ENCODE measurements at places on chromosomes 13 and 19.

- no peak for DNase-seq
Measured at GRCh38 chr13:31101472-31102170, 60.1 kb downstream of the HSPH1 start.

DNA sequence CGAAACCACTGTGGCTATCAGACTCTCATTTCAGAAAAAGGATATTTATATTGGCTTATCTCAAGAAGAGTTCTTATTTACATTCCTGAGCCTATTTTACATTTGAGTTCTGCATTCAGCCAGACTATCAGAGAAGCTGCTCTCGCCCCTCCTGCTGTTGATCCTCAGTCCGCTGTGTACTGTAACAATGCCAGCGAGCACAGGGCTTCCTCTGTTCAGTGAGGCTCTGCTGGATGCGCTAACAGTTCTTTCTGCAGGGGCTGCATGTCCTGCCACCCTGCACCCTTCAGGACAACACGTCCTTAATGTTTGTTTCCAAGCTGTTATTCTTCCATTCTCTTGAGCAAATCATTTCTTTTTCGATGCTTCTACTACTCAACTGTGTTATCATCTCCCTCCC, 463.7 kb upstream of the SGCG start:
- DNase-seq, result no peak

DNA sequence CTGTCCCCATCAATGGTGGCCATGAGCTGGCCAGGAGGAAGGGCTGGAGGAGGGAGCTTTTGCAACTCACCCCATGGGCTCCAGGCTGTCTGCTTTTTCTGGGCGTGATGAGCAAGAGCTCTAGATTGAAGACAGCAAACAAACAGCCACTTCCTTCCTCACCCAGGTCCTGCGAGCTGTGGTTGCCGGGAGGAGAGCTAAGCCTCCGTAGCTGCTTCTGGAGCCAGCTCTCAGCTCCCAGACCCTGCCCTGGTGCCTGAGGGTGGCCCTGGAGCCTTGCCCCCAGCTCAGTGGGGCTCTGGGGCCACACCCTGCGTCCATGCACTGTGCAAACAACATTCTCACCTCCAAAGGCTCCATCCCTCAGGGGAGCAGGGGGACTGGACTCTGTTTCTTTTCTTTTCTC, 6.2 kb downstream of the MYO1F start:
- peak; percentile 73 for DNase-seq

DNA sequence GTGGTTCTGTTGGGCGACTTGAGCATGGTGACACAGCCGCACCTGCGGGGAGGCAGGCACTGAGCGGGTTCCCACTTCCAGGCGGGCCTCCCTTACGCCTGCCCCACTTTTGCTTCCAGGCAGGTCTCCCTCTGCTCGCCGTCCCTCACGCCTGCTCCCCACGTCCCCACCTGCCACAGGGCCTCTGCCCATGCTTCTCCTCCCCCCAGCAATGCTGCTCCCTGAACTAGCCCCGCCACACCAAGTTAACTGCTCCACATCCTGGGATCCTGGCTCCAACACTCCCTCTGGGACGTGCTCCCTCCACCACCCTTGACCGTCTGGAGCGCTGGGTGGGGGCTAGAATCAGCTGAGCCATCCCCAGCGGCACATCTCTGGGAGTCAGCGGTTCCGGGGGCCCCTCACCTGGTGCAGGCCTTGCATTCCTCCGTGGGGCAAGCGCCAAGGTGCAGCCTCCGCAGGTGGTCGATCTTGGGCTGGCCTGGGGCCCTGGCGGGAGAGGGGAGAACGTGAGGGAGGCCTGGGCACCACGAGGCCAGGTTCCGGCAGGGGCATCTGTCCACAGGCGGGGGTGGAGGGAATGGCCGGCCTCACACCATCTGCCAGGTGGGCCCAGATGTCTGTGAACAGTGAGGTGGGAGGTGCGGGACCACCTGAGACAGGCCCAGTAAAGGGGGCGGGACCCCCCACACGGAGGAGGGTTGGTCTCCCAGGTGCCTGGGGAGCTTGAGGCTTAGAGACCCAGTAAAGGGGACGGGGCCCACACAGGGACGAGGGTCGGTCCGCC, 9.2 kb downstream of the CFD start:
- DNase-seq, result no peak

DNA sequence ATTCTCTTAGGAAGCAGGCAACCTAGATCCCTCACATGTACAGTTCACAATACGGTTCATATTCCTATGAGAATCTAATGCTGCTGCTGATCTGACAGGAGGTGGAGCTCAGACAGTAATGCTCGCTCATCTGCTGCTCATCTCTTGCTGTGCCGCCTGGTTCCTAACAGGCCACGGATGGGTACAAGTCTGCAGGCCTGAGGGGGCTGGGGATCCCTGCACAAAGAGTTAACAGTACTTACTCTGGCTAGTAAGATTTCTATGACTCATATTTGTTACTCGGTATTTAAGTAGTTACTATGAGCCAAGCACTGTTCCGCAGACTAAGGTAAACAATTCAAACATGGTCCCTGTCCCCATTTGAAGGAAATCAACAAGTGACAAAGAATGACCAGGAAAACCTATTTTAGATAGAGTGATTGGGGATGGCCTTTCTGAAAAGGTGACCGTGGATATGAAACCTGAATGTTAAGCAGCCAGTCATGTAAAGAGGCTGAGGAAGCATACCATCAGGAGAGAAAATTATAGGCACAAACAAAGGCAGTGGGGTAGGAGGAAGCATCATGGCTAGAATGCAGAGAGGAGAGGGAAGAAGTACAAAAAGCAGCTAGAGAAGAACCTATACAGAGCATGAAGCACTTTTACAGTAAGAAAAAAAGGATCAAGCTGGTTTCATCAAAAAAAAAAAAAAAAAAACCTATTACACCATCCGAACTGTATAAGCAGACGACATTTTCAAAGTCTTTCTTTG, 20.6 kb upstream of the WBP4 start:
- no peak for DNase-seq

DNA sequence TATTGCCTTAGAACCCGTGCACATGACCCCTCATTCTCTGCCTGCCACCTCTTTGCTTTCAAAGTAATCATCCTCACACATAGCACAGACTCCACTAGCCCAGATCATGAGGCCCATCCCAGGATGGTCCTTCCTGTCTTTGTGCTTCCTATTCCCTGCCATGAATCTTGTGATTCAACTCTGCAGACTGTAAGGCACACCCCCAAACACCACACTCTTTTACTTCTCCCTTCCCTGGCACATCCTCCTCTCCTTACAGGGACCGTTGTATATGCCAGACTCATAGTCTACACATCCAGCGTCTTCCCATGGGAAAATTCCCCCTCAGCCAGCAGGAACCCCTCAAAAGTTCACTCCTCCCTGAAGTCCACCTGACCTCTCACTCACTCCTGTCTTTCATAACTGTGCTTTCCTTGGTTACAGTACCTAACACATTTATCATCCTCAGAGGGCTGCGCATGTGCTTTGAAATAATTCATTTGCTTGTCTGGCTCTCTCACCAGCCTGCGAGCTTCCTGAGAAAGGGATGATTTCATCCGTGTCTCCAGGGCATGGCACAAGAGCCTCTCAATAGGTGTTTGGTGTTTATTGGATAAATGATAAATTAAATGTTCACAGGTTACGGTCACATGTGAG, 26.8 kb upstream of the LRCH1 start:
- no peak for DNase-seq

DNA sequence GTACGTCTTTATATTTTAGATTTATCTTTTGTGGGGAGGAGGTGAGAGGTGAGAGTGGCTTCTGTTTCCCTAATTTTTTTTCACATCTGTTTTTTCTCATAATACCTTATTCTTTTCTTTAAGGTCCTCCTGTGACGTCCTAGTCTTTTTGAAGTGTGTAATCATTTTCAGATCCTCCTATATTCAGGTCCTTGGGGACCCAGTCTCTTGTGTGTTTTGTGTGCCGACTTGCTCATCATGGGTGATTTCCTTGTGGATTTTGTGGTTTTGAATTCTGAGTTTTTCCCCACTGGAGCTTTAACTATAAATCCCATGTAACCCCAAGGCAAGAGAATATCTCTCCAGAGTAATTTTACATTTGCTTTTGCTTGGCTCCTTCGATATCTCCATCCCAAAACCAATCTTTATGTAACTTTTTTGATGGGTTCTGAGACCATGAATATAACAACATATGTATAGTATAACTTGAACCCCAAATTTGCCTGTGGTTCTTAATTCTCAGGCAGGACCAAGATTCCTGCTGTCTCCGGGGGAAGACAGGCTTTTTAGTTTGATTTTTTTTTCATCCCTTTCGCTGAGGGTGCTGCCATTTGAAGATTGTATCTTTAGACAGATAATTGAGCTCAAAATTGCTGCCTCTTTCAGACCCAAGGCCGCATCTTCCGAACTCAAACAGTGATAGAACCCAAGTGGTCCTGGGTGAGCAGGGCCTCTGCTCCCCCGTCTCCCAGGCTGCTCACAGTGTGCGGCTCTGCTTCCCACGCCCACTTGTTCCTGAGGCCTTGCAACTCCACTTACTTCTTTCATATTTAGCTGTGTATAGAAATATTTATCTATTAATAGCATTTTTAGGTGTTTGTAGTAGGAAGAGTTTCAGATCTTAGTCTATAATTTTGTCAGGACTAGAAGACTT, 59.1 kb upstream of the GPR183 start:
- DNase-seq, result no peak

Measured in choroid plexus epithelial cell (primary cell).